ENCODE measurements at places on chromosomes 1 and 21. TPM values are rescaled to one million over a fixed set of nuclear protein-coding genes. Genes with fewer than 3 reads are reported as not detected.

ADORA3 gene
- total RNA-seq, result not detected

- no peak for DNase-seq
Measured at GRCh38 chr1:55352080-55352810, 137.1 kb upstream of the USP24 start.

OR2T33 gene
- not detected for total RNA-seq

- no peak for DNase-seq
Measured at GRCh38 chr1:206905295-206906164, 8.3 kb downstream of the IL24 start.

INTS11 gene
- total RNA-seq, result 138 TPM
